Thoracic aorta (tissue), 2 donors: ENCODE measurements at places on chromosomes 7 and 10. TPM values are rescaled to one million over a fixed set of nuclear protein-coding genes. Genes with fewer than 3 reads are reported as not detected.

Gene PNLIPRP3
- total RNA-seq = not detected

Gene LRGUK
- 0.14 TPM for total RNA-seq

Gene CYP3A4
- not detected for total RNA-seq

Gene COL1A2
- total RNA-seq = 1,356 TPM

Gene ARL3
- total RNA-seq = 5.1 TPM

Gene PSD
- 0.21 TPM for total RNA-seq
